ENCODE measurements at places on chromosomes 6 and 20. TPM values are rescaled to one million over a fixed set of nuclear protein-coding genes. Genes with fewer than 3 reads are reported as not detected.

The ENPP3 gene
- polyA plus RNA-seq, result 0.34 TPM

The PSMB8 gene
- polyA plus RNA-seq, result 20.3 TPM

The PHACTR3 gene
- polyA plus RNA-seq, result 15.7 TPM

The PTGIS gene
- polyA plus RNA-seq, result 27.3 TPM

The ZFAND3 gene
- polyA plus RNA-seq, result 72.6 TPM

The RIPOR3 gene
- 9.0 TPM for polyA plus RNA-seq

The ZC3H12D gene
- polyA plus RNA-seq, result 0.15 TPM

The DEFB124 gene
- 1.5 TPM for polyA plus RNA-seq

The TRDN gene
- 221 TPM for polyA plus RNA-seq

The TEAD3 gene
- polyA plus RNA-seq, result 49.5 TPM

The DST gene
- polyA plus RNA-seq, result 146 TPM

The PRICKLE4 gene
- polyA plus RNA-seq, result 1.0 TPM

The LAMA2 gene
- polyA plus RNA-seq, result 124 TPM

The NNAT gene
- 349 TPM for polyA plus RNA-seq

The NR2E1 gene
- polyA plus RNA-seq, result 0.13 TPM

The CGAS gene
- 4.7 TPM for polyA plus RNA-seq

The MACROD2 gene
- polyA plus RNA-seq, result 4.8 TPM

The ADGRF1 gene
- polyA plus RNA-seq, result 0.08 TPM

The RALGAPB gene
- polyA plus RNA-seq, result 24.6 TPM

The WDR46 gene
- polyA plus RNA-seq, result 59.2 TPM

The HLA-DRA gene
- polyA plus RNA-seq, result 17.0 TPM

The TAPBP gene
- polyA plus RNA-seq, result 21.5 TPM

The PRSS16 gene
- 0.15 TPM for polyA plus RNA-seq

The BPIFB4 gene
- polyA plus RNA-seq, result not detected

The RREB1 gene
- polyA plus RNA-seq, result 22.1 TPM

The GPR6 gene
- polyA plus RNA-seq, result not detected

The CPNE5 gene
- polyA plus RNA-seq, result 4.5 TPM

The CD93 gene
- 79.6 TPM for polyA plus RNA-seq

The KCNK5 gene
- polyA plus RNA-seq, result 1.3 TPM

The OR2H1 gene
- not detected for polyA plus RNA-seq

The EPB41L2 gene
- 247 TPM for polyA plus RNA-seq

Measured in muscle of back (tissue), 13 donors.